ENCODE measurements at places on chromosomes 16 and 17.

- no peak for DNase-seq
These were observed 84.8 kb downstream of the CDYL2 start for GRCh38 chr16:80719573-80719972.

- no peak for DNase-seq
These were observed 157.6 kb downstream of the RAB11FIP4 start for GRCh38 chr17:31549121-31549524.

- no peak for DNase-seq
These were observed 38.9 kb upstream of the GHDC start for GRCh38 chr17:42233156-42233555.

DNA sequence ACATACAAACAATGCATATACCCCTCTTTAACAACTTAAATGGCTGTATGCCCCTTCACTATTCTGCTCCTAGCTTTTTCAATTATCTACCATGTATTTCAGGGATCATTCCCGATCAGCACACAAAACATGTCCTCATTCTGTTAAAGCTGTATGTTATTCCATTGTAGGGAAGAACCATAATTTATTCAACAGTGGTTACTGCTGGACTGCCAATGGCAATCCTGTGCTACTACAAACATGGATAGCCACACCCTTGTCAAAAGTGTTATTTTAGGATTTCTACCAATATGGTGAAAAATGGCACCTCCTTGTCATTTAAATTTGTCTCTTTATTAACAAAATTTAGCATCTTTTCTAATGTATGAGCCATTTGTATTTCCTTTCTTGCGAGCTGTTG is 85.1 kb upstream of the BCAR1 start:
- no peak for DNase-seq

- no peak for DNase-seq
These were observed 12.2 kb downstream of the CD300LD start for GRCh38 chr17:74579900-74580299.

GRCh38 chr17:12646761-12647422 is 18.8 kb upstream of the MYOCD start:
- no peak for DNase-seq

DNA sequence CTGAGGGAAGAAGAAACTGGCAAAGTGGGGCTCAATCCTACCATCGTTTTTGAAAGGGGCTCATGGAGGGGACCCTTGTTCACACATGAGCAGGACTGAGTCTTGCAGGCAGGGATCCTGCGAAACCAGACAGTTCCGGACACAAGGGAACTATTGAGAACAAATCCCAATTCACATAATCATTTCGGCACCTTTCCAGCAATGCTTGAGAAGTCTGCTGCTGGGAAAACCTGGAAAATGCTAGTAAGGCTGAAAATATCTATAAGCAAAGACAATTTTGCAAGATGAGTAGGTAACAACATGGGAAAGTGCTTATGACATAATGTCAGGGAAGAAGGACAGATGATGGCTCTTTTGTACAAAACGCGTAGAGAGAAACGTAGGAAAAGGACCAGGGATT is 52.1 kb upstream of the BPTF start:
- no peak for DNase-seq

- no peak for DNase-seq
These were observed 60.8 kb downstream of the WDR45B start for GRCh38 chr17:82587234-82588086.

- DNase-seq = no peak
These were observed 237.8 kb upstream of the GSE1 start for GRCh38 chr16:85375282-85375681.

DNA sequence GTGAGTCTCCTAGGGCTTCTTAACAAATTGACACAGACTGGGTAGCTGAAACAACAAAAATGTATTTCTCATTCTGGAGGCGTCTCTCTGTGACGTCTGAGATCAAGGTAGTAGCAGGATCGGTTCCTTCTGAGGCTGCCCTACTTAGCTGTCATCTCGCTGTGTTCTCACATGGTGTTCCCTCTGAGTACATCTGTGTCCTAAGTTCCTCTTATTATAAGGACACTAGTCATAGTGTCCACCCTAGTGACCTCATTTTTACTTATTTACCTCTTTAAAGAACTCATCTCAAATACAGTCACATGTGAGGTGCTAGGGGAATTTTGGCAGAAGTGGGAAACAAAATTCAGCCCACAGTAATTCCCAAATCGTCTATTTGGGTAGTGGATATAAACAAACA is 529.1 kb downstream of the NPIPA7 start:
- DNase-seq = no peak

GRCh38 chr17:50692448-50693035 is 15.2 kb downstream of the ANKRD40 start:
- no peak for DNase-seq

Data from activated T-helper 1 cell treated with Interleukin-2 at 50 U/mL for 16 hours (primary cell).